ENCODE measurements at places on chromosomes 7 and 10.

- DNase-seq: no peak
Measured at GRCh38 chr7:151386301-151387160, 23.3 kb downstream of the WDR86 start.

DNA sequence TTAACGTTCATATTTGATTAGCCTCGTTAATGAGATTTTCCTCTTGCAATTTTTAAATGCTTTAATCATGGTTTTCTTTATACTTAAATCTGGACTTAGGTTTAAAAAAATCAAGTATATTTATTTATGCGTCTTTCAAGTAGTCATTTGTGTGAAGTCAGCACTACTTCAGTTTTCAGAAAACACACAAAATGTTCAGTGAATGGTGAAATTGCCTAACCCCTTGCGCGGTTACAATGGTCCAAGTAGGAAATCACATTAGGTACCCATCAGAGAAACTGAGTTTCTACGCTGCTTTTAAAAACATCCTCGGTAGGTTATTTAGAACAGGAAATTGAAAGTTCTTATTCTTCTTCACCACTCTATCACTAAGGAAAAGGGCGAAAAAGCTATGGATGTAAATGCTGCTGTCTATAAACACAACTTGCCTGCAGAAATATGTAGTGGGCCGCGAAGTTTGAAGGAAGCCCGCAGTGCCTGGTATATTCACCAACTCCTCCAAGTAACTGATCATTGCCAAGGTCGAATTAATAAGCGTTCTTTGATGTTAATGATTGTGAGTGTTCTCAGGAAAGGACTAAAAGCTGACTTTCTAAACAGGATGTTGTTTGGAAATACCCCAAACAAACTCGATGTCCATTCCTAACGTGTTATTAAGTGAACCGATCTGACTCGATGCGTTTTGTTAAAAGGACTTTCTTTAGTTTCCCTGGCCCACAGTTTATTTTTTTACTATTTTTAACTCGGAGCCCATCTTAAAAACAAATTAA is 1.0 kb downstream of the SYPL1 start:
- no peak for DNase-seq

DNA sequence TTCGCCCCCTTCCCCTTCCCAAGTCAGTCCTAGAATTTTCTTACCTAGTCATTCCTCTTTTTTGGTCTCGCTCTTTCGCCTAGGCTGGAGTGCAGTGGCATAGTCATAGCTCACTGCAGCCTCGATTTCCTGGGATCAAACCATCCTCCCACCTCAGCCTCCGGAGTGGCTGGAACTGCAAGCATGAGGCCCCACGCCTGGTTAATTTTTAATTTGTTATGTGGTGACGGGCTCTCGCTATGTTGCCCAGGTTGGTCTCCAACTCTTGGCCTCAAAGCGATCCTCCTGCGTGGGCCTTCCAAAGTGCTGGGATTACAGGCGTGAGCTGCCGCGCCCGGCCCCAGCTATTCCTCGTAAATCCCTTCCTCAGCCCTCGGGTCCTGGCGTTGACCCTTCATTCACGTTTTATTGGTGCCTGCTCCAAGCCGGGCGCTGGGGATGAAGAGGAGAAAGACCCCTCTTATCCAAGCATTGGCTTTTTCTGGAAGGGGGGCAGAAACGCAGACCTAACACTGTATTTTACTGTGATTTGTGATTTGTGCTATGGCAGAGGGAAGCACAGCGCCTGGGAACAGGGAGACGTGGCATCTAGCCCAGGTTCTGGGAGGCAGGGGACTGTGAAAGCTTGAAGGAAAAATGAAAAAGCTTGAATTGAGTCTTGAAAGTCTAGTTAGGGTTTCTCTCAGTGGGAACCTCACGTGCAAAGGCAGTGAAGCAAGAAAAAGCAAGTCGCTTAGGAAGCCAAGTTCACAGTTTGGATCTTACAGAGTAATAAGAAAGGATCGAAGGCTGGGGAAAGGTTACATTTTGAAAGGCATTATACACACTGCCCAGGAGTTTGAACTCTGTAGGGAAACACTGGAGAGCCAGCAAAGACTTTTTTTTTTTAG is 516 bp downstream of the ZNHIT1 start:
- DNase-seq: no peak

DNA sequence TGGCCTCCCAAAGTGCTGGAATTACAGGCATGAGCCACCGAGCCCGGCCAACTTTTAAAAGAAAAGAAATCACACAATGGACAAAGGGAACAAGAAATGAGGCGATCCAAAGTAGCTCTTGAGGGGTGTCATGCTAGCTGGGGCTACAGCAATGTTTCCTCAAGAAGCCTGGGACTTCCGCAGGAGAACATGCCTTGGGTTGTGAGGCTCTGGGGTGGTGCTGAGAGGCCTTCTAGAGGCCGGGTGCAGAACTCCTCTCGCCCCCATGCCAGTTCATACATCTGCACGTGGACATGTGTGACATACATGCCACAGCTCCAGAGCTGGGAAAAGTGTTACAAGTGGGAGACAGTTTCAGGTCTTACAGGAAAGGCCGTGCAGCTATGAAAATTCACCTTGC is 238.2 kb downstream of the SKAP2 start:
- no peak for DNase-seq

DNA sequence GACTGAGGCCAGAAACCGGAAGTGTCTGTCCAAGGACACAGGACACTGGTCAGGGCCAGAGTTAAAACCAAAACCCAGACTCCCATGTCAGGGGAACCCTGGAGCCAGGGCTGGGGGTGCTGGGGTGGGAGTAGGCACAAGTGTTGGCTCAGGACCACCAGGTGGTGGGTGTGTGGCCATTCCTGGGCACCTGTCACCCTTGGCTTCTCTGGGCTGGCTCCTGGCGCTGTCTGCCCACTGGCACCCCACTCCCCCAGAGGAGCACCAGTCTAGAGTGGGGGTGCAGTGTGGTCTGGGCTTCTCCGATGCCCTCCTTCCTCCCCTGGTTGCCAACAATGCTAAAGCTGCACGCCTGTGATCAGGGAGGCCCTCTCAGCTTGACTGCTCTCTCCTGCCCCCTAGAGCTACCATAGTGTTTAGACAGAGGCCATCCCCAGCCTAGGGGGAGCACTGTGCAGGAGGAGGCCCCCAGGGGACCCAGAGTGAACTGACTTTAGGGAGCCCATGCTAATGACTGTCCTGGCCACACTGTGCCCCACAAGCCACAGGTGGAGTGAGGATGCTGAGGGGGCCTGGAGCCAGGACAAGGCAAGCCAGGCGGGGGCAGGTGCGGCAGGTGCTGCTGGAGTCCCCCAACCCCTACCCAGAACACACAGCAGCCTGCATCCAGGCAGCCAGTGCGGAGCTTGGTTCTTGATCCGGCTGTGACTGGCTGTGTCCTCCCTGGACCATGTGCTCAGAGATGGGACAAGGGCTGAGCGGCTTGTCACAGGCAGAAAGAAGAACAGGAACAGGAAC is 11.0 kb downstream of the RASGEF1A start:
- DNase-seq: no peak

GRCh38 chr10:94850766-94851165 is 87.7 kb upstream of the CYP2C9 start:
- no peak for DNase-seq

GRCh38 chr10:79438699-79439085 is 6.7 kb downstream of the ZCCHC24 start:
- DNase-seq: no peak

DNA sequence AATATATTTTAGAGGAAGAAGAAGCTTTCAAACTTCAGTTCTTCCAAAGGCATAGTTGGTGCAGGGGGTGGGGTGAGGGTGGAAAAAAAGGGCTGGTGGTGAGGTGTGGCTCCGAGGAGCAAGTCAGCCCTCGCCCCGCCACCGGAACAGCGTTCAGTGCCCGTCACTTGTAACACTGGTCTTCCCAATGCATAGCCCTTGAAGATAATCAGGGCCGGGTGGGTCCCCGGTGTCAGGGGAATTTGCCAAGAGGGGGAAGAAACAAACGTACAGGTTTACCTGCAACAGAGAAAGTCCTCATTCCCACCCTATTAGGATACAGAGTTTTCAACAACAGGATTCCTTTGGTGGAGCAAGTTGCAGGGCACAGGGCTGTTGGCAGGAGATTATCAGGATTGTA is 1.5 kb downstream of the SVOPL start:
- no peak for DNase-seq

DNA sequence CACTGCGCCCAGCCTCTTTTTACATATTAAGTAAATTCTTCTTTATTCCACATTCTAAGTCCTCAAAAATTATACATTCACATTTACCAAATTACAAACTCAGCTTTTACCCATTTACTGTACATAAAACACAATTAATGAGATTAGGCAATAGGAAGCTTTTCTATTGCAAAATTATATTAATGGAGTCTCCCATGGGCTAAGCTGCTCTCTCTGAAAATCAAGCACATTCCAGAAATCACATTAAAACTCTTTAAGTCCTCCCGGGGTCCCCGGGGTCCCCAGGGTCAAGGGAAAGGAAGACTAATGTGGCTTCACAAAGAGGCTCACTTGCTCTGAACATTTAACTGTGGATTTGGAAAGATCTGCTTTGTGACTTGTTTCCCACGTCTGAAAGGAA is 127.4 kb upstream of the KMT2E start:
- DNase-seq: no peak
